ENCODE measurements at places on chromosomes 2 and 18.
A peak's percentile ranks its signal among the peaks of the same experiment; 100 is the strongest.

DNA sequence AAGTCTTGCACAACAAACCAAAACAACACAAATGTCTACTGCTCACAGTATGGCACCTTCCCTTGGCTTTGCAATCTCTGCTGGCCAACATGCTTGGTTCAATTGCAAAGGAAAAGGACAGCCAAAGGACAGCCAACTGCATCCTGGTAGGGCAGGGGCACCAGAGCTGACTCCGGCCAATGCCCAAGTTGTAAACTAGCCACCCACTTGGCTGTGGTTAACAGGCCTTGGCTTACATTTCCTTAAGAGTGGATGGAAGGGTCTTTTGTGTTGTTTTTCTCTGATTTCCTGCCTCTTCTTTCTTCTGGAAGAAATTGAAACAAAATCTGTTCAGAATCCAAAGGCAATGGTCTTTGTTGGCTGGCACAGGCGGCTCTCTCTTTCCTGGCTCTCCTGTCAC is 119.1 kb upstream of the TRIB2 start:
- no peak for DNase-seq

DNA sequence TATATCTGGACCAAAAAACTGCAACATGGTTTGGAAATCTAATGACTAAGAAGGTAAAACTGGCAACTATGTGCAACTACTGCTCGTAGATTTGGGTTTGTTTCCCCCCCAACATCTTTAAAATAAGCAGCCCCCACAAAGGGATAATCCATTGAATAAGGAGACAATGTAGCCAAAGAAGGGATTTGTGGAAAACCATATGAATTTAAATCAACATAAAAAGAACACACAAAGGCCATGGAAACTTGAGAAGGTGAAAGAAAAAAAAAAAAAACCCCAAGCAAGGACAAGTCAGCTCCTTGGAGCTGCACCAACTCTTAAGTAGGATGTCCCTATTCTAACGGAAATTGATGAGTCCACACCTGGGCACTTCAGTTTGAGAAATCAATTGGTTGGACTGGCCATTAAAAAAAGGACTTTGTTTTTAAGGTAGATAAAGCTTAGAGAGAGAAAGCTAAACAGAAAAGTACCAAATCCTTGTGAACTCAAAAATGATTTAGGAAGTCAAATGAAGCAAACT is 53.7 kb upstream of the ST8SIA5 start:
- DNase-seq: no peak

- DNase-seq: no peak
These were observed 440.8 kb downstream of the RNF144A start for GRCh38 chr2:7357993-7358392.

GRCh38 chr2:204110338-204110741 is 173.8 kb downstream of the ICOS start:
- peak; percentile 86 for DNase-seq

DNA sequence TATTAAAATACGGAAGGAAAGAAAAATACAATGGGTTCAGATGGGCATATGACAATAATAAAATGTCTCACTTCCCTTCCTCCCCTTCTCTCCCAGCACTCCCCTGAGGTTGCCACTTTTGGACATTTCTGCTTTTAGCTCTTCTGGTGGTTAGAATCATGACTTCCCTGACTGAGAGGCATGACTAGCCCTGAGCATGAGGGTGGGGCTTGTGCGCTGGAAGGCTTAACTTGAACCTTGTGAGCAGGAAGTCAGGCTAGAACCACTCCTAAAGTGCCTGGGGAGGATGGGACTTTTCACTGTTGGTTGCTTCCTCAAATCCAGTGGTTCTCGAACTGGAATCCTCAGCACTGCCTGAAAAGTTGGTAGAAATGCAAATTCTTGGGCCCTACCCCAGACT is 19.7 kb upstream of the ARHGAP25 start:
- DNase-seq: no peak

GRCh38 chr2:84144345-84144744 is 314.7 kb downstream of the SUCLG1 start:
- DNase-seq: no peak

GRCh38 chr2:177056481-177056929 is 156.1 kb upstream of the HNRNPA3 start:
- no peak for DNase-seq
